ENCODE measurements at places on chromosomes 7 and 10. TPM values are rescaled to one million over a fixed set of nuclear protein-coding genes. Genes with fewer than 3 reads are reported as not detected.

GRCh38 chr10:102814873-102815661 is 22.1 kb downstream of the CYP17A1 start:
- no peak overlapping the region for H3K4me3 ChIP-seq
- H3K36me3 ChIP-seq = peaks cover 40% of the 10 kb centered on the region
- H3K27ac ChIP-seq = no peak overlapping the region
- H3K27me3 ChIP-seq = no peaks in the 10 kb centered on the region
- no peak for DNase-seq

DNA sequence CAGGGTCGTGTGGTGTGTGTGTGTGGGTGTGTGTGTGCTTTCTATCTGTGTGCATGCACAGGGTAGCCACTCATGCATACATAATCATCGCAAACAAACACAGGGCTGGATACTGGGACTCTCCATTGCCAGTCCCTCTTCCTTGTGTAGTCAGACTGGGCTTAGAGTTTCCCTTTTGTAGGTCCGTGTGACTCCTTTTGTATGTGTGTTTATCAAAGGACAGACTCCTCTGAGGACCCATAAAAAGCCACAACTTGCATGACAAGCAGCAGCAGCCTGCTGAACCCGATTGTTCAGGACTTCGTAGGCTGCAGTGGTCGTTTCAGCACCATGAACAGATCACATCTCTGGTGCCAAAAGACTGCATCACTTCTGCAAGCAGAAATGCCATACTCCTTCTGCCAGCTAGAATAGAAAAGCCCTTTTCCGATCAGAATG is 895 bp downstream of the VSTM2A start:
- no peak overlapping the region for H3K27ac ChIP-seq
- H3K36me3 ChIP-seq = no peaks in the 10 kb centered on the region
- no peak for DNase-seq
- H3K4me3 ChIP-seq = no peak overlapping the region

DNA sequence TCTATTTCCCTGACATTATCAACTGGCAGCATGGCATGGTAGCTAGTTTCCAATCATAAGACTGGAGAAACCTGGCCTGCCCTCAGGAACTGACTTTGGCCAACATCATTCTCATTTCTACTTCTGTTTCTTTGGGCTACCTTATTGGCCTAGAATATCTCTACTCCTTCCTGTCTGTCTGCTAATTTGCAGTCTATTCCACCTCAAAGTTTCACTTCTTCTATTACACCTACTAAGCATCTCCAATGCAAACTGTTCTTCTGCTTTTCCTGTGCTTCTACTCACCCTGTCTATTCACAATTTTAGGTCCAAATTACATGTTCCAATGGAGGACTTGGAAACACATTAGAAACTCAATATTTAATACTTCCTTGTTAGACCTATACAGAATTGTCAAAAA is 65.6 kb downstream of the ZNF503 start:
- no peak for DNase-seq
- H3K27me3 ChIP-seq = no peaks in the 10 kb centered on the region
- no peaks in the 10 kb centered on the region for H3K36me3 ChIP-seq
- H3K27ac ChIP-seq = no peak overlapping the region
- no peak overlapping the region for H3K4me3 ChIP-seq

DNA sequence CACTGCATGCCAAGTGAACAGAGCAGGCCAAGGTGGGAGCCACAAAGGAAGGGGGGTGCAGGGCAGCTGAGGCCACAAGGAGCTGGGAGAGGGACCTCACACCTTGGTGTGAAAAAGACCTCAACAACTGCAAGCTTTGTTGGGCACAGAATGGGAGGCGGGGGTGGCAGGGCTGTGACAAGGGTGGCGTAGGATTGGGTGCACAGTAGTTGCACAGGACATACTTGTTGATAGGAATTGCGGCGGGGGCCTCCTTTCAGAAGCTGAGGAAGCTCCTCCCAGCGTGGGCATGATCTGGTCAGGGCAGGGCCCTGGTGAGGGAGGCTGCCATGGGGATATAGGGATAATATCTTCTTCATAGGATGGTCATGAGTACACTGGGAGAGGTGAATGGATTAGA is 25.8 kb downstream of the POLL start:
- H3K27me3 ChIP-seq = no peaks in the 10 kb centered on the region
- no peak for DNase-seq
- H3K27ac ChIP-seq = no peak overlapping the region
- no peaks in the 10 kb centered on the region for H3K36me3 ChIP-seq
- H3K4me1 ChIP-seq = peaks cover 25% of the 10 kb centered on the region
- no peak overlapping the region for H3K4me3 ChIP-seq

SNX10 gene
- 8.7 TPM for total RNA-seq

AKR1C4 gene
- total RNA-seq = not detected

All from CD4-positive, alpha-beta memory T cell (primary cell).